Activated effector memory CD4-positive, alpha-beta T cell treated with anti-CD3 and anti-CD28 coated beads, Interleukin-2, amount 50 U/mL, for 16 hours (primary cell): ENCODE measurements at places on chromosomes 2 and 18.

DNA sequence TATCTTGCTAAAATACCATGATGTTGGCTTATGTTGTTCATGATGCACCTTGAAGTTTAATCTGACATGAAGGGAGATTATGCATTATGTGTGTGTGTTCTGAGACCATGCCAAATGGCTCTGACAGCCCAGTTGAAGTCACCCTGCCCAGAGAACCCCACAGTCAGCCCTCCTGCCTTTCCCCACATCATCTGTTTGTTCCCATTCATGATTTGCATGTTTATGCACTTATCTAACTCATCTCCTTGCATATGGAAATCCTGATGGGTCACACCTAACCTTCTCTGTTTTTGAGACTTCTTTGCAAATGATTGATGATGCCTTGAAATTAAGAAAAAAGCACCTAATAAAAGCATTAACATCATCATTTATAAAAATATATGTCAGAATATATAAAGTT, 752.2 kb downstream of the GALR1 start:
- no peak for DNase-seq

DNA sequence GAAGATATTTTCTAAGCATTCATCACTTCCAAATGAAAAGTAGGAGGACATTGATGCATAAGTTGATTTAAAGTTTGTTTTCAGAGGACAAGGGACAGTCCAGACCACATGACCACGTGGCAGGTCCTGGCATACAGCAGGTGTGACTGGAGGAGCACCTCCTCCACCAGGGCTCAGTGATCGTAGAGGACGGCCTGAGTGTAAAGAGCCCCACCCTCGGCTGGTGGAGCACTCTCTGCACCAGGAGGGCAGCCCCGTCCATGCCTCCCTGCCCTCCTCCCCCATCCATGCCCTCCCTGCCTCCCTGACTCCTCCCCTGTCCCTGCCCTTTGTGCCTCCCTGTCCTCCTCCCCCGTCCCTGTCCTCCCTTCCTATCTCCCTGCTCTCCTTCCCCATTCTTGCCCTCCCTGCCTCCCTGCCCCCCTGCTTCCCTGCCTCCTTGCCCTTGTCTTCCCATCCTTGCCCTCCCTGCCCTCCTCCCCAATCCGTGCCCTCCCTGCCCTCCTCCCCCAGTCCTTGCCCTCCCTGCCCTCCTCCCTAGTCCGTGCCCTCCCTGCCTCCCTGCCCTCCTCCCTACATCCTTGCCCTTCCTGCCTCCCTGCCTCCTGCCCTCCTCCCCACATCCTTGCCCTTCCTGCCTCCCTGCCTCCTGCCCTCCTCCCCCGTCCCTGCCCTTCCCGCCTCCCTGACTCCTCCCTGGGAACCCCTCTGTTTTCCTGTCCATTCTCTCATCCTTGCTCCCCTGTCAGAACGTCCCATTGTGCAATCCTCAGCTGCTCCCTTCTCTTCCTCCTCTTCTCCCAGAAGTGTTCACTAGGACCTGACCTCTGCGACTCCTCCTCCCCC, 47.9 kb downstream of the ANKMY1 start:
- peak; percentile 51 for DNase-seq

- DNase-seq = no peak
These were observed 10.8 kb upstream of the SMAD7 start for GRCh38 chr18:48961547-48961946.

DNA sequence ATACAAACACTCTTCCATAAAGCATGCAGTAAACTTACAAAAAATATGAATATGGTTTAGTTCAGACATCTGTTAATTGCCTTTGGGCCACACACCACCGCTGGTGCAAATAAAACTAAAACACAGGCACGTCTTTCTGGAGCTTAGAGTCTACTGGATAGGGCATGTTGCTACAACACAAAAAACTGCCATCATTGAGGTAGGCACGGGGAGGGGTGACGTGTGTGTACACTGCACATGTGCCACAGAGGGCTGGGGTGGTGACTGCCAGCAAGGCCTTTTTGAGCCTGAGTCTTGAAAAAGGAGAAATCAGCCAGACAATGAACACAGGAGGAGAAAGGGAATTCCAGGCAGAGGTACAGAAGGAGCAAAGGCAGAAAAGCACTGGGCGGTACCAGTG, 5.1 kb downstream of the SERPINE2 start:
- DNase-seq = no peak

DNA sequence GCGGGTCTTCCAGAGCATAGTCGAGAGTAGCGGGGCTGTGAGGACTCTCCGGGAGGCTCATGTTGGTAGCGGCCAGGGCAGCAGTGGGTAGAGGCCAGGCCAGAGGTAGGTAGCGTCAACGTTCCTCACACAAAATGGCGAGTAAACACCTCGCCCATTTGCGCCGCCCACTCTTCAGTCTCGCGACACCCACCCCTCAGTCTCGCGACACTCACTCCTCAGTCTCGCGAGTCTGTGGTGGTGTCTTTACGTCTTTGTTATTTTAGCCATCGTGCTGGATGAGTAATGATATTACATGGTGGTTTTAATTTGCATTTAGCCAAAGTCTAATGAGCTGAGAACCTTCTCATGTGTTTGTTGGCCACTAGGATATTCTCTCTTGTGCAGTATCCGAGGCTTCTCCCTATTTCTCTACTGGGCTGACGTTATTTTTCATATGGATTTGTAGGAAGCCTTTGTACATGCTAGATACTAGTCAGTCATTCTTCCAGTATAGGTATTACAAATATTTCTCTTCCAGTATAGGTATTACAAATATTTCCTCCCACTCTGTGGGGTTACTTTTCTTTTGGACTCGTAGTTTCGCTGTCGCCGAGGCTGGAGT, at the start of gene TSPYL6:
TSS of gene TSPYL6 (minus strand) at position 139 of the 604 bp plus-strand sequence. CDS start at position 61, 78 bp downstream.
- DNase-seq = no peak

GRCh38 chr18:26458526-26459232, 89.7 kb downstream of the KCTD1 start:
- no peak for DNase-seq

GRCh38 chr2:105184420-105184819, 57.1 kb upstream of the GPR45 start:
- DNase-seq = no peak

DNA sequence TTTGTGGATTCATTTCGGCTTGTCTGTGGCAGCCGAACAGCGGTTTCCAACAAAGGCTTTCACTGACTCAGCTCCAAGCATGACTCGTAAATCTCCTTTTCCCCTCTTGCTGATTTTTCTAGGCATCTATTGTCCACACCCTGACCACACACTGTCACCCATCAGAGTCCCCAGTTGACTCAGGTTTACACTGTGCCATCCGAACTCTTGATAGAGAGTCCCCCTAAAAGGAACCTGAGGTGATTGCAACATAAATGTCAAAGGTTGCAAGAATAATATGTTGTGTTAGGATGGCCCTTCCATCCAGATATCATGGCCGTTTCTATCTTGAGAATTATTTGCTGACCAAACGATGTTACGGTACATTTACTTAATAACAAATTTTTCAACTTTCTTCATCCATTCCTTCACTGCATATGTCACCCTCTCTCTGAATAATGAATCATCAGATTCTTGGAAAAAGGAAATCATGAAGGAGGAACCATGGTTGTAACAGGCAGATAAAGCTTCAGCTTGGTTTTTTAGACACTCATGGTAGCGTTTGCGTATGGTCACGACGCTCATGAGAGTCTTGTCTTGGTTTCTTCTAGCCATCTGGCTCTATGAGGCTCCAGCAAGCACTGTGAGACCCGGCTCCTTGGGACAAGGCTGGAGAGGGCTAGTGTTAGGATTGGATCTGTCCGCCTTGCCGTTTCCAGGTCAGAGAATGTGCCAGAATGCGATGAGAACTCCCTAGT, 72.1 kb downstream of the NPAS2 start:
- DNase-seq = no peak

- DNase-seq = no peak
These were observed 94.0 kb upstream of the ACVR1C start for GRCh38 chr2:157722580-157723234.
